ENCODE measurements at places on chromosomes 5 and 9.

GRCh38 chr5:171388816-171389168 is 1.1 kb downstream of the NPM1 start:
- DNase-seq: no peak

GRCh38 chr5:1124205-1125029 is 12.6 kb upstream of the SLC12A7 start:
- DNase-seq: no peak

DNA sequence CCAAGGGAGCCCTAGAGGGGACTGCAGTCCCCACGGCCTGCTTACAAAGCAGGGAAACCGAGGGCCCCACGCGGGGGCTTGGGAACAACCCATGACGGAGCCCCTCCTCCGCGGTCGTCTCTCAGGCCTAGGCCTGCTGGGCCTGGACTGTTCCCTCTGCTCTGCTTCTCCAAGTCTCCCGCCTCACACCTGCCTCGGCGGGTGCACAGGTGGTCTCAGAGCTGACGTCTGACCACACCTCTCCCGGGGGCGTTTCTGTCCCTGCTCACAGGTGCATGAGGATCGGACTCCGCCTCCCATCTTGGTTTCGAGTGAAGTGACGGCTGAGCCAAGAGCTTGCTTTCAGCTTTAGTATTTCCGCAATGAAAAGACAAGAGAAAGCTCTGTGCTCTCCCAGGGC is 72.1 kb downstream of the MRPL36 start:
- no peak for DNase-seq

- DNase-seq: no peak
These were observed 27.1 kb downstream of the LOX start for GRCh38 chr5:122050959-122051358.

DNA sequence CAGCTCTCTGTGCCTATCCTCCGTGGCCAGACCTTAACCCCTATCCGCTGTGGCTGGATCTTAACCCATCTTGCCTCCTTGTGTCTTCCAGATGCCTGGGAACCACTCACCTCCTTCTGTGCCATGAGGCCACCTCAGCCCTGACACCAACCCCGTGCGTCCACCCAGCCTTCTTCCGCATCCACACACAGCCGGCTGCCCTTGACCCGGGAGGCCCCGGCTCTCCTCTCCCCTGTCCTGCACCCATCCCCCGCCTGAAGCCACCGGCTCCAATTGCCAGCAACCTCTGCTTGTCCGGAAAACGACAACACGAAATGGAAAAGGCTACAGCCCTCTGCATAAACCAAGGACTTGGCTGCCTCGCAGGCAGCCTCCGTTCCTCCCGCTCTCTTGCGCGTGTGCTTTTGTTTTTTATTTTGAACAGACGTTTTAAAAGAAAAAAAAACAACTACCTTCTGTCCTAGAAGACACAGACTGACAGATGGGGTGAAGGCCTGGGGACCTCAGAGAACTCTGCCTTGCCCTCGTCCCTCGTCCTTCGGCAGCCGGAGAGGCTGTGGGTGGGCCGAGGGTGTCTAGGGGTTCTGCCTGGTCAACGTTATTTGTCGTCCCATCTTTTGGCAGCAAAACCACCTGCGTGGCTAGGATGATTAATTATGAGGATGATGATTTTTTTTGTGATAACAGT is 32.5 kb upstream of the HMCN2 start:
- DNase-seq: no peak

DNA sequence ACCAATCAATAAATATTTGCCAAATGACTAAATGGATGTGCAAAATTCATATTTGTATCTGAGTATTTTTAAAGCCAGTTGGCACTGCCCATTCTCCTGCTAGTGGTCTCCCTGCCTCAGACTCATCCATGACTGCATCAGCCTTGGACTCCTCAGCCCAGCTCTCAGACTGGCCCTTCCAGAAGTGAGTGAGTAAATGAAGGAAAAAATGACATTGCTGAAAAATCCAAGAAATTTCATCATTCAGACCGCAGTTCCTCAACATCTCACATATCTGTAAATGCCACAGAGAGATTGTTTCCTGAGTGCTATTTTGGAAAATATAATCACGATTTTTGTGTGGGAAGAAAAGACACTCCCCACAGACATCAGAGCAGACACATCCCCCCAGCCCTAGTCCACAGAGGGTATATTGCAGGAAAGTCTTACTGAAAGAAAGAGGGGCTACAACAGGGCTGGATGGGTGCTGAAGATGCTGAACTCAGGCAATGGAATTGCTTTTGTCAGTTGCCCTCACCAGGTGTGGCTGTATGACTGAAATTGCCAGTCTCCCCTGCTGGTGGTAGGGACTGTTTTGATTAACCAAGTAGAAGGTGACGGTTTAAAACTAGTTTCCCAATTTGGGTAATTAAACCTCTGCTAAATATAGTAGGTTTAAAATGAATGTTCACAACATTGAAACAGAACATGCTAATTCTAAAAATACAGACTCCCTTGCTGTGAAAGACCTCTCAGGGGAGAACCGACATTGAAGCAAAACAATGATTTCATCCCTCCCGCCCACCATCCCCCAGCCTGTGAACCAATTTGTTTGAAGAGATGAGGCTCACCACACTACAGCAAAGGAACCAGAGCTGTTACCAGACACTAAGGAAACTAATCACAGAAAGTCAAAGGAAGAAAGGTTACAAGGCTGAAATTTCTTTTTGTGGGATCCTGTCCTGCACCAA is 158.8 kb downstream of the DEPDC1B start:
- DNase-seq: no peak

- DNase-seq: peak; percentile 11
These were observed 47.9 kb downstream of the RNF180 start for GRCh38 chr5:64213531-64213930.

DNA sequence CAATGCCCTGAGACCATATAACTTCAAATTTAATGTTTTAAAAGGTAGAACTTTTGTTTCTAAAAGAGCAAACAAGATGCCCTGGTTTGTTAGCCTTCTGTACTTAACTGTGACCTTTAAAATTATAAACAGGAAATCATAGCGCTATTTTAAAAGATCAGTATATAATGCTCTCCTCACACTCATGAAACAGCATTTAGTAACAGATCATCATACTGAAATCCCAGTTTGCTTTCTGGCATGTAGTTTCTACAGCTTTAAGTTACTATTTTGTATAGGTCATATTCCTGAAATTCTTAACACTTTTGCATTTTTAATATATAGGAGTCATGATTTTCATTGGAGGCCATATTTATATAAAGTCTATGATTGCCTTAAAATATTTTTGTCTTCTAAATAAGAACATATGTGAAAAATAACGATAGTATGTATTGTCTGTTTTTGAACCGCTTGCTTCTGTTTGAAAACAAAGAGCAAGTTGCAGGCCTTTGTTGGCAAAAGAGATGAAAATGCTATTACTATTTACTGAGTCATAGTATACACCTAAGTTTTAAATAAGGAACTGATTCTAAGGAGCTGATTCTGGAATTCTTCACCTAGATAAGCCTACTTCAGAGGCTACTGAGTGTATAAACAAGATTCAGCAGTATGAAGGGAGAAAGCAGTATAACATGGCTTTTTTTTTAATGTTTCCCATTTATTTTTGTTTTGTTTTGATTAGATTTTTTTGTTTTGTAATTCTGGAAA is 20.5 kb downstream of the SRFBP1 start:
- no peak for DNase-seq

GRCh38 chr9:134247918-134248631 is 78.2 kb upstream of the RXRA start:
- no peak for DNase-seq

DNA sequence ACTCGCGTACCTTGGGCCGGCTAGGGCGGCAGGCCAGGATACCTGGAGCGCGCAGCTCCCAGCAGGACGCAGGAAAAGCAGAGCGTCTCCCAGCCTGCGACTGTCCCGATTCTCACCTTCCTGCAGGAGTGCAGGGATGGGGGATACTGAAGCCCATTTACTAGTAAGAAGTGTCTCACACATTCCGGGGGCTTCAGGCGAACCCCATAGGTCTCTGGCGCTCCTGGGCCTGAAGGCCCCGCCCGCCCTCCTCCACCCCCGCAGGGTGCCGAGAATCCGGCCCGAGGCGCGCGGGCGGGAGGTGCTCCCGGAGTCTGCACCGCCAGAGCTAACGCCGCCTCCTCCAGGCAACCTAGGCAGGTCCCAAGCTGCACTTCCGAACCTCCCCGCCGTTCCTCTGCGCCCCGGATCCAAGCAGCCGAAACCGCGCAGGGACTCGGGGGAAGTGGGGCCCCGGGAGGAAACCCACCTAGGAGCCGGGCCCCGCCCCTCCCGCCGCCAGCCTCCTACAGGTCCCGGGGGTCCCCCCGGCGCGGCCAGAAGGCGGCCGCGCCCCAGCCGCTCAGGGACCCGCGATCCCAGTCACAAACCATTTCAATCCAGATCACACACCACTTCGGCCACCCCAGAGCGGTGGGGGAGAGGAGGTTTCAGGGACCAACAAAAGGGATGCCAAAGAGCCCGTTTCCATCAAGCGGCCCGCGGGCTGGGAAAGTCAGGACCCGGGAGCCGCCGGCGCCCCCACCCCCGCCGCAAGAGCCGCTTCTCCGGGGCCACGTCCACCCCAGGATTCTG is 1.2 kb downstream of the ROR2 start:
- DNase-seq: peak; percentile 51

- DNase-seq: no peak
These were observed 112.7 kb downstream of the NTRK2 start for GRCh38 chr9:84781931-84782866.

DNA sequence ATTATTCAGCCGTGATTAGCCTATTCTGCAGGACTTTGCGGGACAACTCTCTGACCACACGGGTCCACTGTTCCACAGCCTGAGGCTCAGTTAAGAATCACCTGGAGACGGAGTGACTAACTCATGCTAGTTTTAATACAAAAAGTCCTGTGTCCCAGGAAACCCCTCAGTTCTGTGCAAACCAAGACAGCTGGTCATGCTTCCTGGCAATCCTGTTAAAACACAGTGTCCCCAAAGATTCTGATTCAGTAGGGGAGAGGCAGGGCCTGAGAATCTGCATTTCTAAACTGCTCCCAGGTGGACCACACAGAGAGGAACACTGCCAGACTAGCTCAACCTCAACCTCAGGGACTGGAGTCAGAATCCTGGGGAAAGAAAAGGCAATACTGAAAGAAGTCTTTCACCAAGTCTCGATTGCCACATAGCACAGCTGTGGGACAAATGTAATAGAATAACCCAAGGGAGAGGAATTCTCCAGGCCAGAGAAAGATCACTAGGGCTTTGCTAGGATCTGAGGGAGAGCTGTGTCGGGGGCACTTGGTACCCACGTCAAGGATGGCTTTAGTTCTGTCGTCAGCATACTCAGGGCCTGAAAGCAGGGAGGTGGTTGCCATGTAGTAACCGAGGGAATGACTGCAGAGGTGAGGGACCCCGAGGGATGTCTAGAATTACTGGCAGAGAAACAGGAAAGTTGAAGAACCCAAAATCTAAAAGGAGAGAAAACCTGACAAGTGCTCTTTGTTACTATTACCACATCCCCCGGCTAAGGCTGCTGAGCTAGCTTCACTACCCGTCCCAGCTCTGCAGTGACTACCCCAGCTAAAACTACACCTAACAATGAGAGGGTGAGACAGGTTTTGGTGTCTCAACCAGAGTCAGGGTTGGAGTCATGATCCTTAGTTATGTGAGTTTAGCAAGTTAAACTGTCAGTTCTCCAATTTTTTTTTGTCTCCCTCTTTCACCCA is 8.6 kb downstream of the SUSD1 start:
- DNase-seq: peak; percentile 28

GRCh38 chr9:118692613-118693012 is 676.6 kb downstream of the BRINP1 start:
- DNase-seq: no peak

- DNase-seq: peak; percentile 36
These were observed 86.5 kb upstream of the TNFAIP8 start for GRCh38 chr5:119269061-119269944.

- DNase-seq: no peak
These were observed 42.1 kb downstream of the CACNA1B start for GRCh38 chr9:137919649-137920141.

DNA sequence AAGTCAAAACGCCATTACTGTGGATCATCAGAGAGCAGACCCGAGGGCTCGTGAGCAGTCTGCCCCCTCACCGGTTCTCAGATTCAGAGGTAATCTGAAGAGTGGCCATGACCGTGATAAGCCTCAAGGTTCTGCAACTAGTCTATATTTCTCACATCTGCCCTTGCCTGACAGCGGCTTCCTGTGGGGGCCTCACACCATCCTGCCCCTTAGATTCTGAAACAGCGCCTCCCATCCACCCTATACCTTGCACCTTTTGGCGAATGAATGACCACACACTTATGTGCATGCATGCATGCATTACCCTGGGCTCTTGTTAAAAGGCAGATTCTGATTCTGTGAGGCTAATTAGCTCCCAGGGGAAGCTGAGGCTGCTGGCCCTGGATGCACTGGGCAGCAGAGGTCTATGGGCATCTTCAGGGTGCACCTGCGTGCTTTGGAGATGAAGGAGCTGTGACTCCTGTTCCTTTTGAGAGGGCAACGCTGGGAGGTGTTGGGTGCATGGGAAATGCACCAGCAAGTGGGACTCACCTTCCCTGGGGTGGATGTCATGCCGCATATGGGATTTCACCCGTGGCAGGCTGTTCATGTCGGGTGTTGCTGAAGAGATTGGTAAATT is 7.8 kb upstream of the GADD45G start:
- DNase-seq: no peak

DNA sequence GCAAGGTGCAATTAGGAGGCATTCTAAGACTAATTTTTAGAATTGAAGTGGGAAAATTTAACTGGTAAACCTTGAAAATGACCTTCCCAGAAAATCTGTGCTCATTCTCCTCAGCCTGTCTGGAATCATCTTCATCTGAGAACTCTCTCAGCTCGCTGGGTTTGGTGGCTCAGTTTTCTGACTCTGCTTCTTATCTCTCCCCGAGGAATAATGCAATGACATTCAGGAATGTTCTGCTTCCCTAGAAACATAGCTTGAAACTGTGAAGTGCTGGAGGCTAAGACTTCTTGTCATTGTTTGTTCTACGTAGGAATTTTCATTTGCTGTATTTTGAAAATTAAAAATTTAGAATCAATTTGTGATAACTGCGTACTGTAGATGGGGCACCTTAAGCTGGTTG is 86.6 kb downstream of the KCNN2 start:
- DNase-seq: no peak
